ENCODE measurements at places on chromosomes 11 and 22. TPM values are rescaled to one million over a fixed set of nuclear protein-coding genes. Genes with fewer than 3 reads are reported as not detected.
A peak's percentile ranks its signal among the peaks of the same experiment; 100 is the strongest.

RNASEH2C gene
- total RNA-seq = 80.2 TPM

- no peak for DNase-seq
- no peak overlapping the region for H3K4me3 ChIP-seq
- no peaks in the 10 kb centered on the region for H3K4me1 ChIP-seq
- no peaks in the 10 kb centered on the region for H3K27me3 ChIP-seq
- H3K36me3 ChIP-seq = peaks cover 27% of the 10 kb centered on the region
These were observed 103.2 kb upstream of the GRK3 start for GRCh38 chr22:25461301-25461700.

- no peak for DNase-seq
- no peak within 1 kb of the TSS for H3K4me3 ChIP-seq
- no peaks in the 10 kb centered on the region for H3K4me1 ChIP-seq
- H3K36me3 ChIP-seq = no peaks in the 10 kb centered on the region
- no peak within 1 kb of the TSS for H3K27ac ChIP-seq
These were observed at the start of gene LSP1 for GRCh38 chr11:1852877-1853276. TSS of gene LSP1 (plus strand) at chr11:1853084. CDS start at chr11:1853145, 61 bp downstream.

GRCh38 chr11:72173291-72173690 is 18.6 kb upstream of the FOLR1 start:
- H3K4me1 ChIP-seq = no peaks in the 10 kb centered on the region
- DNase-seq = no peak
- H3K36me3 ChIP-seq = no peaks in the 10 kb centered on the region
- no peak overlapping the region for H3K4me3 ChIP-seq
- no peaks in the 10 kb centered on the region for H3K27me3 ChIP-seq
- no peak overlapping the region for H3K27ac ChIP-seq

- no peaks in the 10 kb centered on the region for H3K36me3 ChIP-seq
- no peak overlapping the region for H3K27ac ChIP-seq
- no peaks in the 10 kb centered on the region for H3K27me3 ChIP-seq
- no peak overlapping the region for H3K4me3 ChIP-seq
- no peak for DNase-seq
These were observed 455.0 kb upstream of the CCDC179 start for GRCh38 chr11:23315286-23315685.

- H3K27ac ChIP-seq = no peak overlapping the region
- H3K36me3 ChIP-seq = no peaks in the 10 kb centered on the region
- no peak overlapping the region for H3K4me3 ChIP-seq
- peaks cover 3% of the 10 kb centered on the region for H3K4me1 ChIP-seq
- DNase-seq = no peak
- no peaks in the 10 kb centered on the region for H3K27me3 ChIP-seq
These were observed 23.0 kb upstream of the TRAF6 start for GRCh38 chr11:36532941-36533601.

DNA sequence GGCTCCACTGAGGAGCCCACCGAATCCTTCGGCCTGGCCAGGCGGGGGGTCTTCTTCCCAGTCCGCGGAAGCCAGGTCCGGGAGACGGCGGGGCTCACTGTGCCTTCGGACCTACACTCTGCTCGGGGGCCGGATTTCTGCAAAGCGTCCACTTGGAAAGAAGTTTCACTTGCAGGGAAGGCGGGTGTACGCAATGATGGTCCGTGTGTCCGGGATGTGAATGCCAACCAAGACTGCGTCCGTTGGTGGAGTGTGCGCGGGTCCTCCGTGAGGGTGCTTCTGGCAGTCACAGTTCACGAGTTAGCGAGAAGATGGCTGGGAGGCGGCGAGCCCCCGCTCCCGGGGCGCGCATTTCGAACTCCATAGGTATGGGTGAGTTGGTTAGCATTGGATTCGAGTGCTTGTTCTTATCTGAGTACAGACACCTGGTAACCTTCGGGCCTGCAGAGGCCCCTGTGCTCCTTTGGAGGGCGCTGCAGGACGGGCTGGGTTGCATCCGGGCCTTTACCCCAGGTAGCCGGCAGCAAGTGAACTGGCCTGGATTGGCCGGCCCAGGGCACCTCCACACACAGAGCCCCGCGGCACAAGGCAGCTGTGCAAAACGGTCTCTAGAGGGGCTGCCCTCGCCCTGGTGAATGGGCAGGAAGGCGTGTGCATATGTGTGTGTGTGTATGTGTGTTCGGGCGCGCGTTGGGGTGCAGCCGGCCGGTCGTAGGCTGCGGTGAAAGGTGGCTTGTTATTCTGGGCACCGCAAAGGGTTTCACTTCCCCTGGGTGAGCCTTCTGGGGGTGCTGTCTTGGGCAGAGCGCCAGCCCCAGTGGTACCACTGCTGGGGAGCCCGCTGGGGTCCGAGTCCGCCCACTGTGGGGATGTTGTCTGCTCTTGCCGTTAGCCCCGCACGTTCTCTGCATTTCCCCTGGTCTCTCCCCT is 13.3 kb upstream of the CYP2R1 start:
- peaks cover 21% of the 10 kb centered on the region for H3K4me1 ChIP-seq
- peak overlapping the region; percentile 52 for H3K27ac ChIP-seq
- peak overlapping the region; percentile 55 for H3K4me3 ChIP-seq
- no peaks in the 10 kb centered on the region for H3K27me3 ChIP-seq
- peak; percentile 35 for DNase-seq

DNA sequence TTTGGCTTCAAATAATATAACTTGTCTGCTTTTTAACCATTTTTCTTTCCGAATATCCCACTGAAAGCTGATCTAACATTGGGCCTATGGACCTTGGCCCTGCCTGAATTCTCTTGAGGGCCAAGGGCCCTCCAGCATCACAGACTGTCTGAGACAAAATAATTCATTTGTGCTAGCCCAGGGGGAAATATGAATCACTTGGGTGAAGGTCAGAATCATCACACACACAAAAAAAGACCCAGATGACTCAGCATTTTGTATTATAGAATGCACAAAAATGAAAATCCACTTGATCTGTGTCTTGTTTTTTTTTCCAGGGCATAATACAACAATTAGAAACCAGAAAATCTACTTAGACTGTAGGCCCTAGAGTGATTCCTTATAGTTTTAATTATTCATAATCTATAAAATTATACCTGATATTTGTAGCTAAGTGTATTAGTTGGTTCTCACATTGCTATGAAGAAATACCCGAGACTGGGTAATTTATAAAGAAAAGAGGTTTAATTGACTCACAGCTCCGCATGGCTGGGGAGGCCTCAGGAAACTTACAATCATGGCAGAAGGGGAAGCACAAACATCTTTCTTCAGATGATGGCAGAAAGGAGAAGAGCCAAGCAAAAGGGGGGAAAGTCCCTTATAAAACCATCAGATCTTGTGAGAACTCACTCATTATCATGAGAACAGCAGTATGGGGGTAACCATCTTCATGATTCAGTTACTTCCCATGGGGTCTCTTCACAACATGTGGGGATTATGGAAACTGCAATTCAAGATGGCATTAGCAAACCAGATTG is 15.6 kb upstream of the RDX start:
- H3K27ac ChIP-seq = no peak overlapping the region
- H3K4me1 ChIP-seq = peaks cover 15% of the 10 kb centered on the region
- no peaks in the 10 kb centered on the region for H3K27me3 ChIP-seq
- DNase-seq = no peak

Data from A673 (cell line).